Mammary epithelial cell (primary cell): ENCODE measurements at places on chromosomes 4 and X. TPM values are rescaled to one million over a fixed set of nuclear protein-coding genes. Genes with fewer than 3 reads are reported as not detected.

The FDCSP gene
- total RNA-seq: not detected

The PRDM5 gene
- 7.9 and 9.0 TPM in 2 replicates for total RNA-seq

GRCh38 chr4:16196482-16197393 lies 29.5 kb downstream of the TAPT1 start:
- DNase-seq: peak; percentile 72

DNA sequence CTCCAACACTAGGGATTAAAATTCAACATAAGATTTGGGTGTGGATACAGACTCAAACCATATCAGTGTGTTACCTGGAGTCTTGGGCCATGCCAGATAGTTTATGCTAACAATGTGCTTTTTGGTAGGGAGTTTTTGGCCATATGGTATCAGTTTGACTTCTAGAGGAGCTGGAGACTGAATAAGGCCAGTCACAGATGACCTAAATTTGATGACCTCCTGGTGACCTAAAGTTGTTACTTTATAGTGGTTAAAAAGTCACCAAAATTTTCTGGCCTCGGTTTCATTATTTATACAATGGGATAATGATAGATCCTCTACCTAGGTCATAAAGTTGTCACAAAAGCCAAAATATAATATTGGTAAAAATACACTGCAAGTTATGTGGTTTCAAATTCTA lies 877.1 kb downstream of the RAPGEF2 start:
- DNase-seq: no peak

DNA sequence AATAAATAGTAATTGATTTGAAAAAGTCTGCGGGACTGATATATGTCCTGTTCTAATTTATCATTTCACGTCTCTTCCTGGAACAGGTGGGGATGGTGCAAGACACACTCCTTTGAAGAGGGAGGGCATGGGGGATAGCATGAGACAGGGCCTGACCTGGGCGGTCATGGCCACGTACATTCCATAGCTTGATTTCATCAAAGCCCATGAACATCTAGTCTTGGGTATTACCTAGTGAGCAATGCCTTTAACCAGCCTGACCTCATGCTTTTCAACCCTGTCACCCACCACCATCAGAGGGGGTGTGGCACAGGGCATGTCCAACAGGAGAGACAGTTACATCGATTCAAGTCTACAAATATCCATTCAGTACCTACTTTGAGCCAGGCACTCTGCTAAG lies 52.3 kb upstream of the HOPX start:
- peak; percentile 46 for DNase-seq

GRCh38 chrX:47644557-47645091 lies 5.7 kb downstream of the ELK1 start:
- peak; percentile 16 for DNase-seq

GRCh38 chr4:13766761-13767540 lies 139.4 kb upstream of the BOD1L1 start:
- DNase-seq: peak; percentile 35

GRCh38 chr4:89489338-89489771 lies 181.8 kb upstream of the GPRIN3 start:
- DNase-seq: no peak

- no peak for DNase-seq
These were observed 370.7 kb downstream of the GPAT3 start for GRCh38 chr4:83906561-83906960.

DNA sequence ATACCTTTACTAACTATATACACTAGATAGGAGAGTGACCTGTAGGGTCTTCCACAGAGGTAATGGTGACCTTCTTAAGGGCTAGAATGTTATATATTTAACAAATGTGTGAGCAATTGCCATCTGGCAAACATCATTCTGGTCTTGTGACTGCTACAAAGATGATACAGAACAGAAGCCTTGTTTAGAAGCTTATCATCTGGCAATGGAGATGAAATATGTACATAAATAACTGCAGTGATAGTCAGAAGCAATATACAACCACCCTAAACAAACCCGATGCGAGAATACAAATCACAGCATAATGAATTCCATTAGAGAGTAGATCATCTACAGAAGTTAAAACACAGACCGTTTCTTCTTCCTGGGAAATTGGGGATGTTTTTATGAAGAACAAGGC lies 952.7 kb upstream of the SLIT2 start:
- DNase-seq: no peak

- DNase-seq: no peak
These were observed 52.9 kb upstream of the EDA start for GRCh38 chrX:69562904-69563578.

The POLA1 gene
- 6.8 and 14.8 TPM in 2 replicates for total RNA-seq

The LIMCH1 gene
- total RNA-seq: not detected in 2 replicates

DNA sequence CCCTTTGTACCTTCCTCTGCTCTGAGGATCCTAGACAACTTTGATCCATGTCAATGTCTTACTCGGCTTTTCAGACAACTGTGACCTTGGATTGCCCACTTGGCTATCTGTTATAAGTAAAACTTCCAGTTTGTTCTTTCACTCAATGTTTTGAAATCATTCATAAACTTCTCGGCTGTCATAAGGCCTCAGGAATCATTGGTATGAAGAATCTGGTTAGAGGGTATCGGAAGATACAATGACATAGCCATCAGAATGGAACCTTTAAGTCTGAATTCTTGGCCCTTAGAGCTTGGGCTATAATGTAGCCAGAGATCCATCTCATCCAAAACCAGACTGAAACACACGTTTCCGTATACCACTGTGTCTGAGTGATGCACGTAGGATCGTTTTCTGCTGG lies 59.0 kb upstream of the WDR1 start:
- no peak for DNase-seq

DNA sequence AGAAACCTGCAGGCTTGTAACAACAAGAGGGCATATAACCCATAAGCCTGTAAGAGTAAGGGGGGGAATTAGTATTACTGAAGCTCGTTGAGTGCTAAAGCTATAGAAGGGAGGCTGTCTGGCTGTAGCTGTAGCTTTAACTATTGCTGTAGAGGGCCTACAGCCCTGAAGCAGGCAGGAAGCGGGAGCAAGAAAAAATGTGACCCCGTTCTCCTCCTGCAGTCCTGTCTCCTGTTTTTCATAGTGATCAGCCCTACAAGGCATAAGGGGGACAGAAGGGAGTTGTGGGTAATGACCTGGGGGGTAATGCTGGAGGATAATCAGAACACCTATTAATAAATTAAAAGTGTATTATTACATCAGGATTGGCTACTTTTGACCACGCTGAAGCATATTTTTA lies 206.9 kb upstream of the MAB21L2 start:
- no peak for DNase-seq

DNA sequence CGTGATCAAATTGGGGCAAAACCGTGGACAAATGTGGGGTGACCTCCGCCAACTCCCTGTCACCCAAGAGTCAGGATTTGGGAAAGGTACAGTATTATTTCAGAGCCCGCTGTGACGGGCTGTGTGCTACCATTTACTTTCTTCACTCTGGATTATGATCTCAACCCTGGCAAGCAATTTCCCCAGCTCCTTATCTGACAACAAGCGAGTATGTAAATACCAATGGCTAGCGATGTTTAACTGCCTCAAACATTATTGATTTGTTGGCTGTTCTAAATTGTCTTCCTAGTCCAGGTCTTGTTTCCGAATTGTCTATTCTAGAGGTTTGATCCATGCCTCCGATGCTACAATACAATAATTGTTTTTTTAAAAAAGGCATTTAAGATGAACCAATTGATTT lies 17.7 kb upstream of the PITX2 start:
- no peak for DNase-seq
